ENCODE measurements at places on chromosomes 2 and 18.

DNA sequence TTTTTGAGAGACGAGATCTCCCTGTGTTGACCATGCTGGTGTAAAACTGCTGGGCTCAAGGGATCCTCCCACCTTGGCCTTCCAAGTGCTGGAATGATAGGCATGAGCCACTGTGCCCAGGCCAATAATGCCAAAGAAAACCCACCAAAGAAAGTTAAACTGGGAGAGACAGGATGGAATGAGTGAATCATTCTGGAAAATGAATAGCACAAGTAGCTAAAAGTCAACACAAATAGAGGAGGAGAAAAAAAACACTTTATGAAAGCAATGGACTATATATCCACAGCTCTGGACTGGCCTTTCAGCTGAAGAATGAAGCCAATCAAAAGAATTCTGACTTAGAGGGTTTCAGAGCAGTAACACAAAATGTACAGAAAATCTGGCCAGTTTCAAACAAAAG is 23.9 kb downstream of the IAH1 start:
- no peak for DNase-seq

DNA sequence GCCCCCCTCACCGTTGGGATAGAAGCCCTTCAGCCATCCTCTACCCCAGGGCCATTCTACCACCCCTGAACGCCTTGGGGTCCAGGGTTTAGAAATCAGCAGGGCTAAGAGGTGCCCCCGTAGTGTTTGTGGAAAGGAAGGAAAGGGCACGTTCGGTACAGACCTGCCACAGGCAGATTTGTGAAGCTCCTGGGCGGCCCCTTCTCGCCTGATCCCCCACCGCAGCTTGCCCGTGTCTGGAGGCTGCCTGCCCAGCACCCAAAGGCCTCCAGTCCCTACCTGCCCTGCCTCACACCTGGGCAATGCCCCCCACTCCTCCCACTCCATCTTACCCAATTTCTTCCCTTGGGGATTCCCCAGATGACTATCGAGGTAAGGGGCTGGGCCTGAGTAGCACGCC is 21.2 kb downstream of the ATP6V1C2 start:
- DNase-seq = no peak

DNA sequence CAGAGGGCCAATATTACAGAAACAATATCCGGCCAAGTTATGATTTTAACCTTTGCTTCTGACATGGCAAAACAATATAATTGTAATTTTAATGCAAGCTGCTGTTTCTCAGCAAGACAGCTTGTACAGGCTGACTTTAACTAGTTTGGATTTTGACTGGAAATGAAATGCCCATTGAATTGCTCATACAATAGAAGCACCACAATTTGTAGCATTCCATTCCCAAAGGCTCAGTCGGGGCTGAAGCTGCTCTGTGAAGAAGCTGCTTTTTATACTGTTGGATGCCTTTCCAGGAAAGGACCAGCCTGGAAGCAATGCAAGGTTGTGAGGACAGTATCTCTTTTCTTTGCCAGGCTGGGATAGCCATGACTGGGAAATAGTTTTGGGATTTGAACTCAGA is 677.0 kb upstream of the FANCL start:
- DNase-seq = no peak

GRCh38 chr2:196322973-196323810 is 151.8 kb upstream of the STK17B start:
- no peak for DNase-seq

DNA sequence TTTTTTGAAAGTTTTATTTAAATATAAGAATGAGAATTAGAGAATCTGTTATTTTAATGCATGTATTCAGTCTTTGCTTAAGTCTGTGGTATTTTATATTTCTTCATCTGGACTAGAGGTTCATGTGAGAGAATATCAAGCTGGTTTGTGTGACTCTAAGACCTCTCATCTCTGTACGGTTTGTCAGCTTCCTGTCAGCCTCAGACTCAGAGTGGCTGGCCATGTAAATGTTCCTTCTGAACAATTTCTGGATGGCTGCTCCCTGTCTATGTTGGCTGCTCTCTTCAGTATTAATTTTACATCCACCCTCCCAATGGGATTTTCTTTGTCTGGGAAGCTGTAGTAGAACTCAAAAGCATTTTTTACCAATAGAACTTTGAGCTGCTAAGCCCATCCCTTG is 225.3 kb upstream of the THUMPD2 start:
- DNase-seq = no peak

DNA sequence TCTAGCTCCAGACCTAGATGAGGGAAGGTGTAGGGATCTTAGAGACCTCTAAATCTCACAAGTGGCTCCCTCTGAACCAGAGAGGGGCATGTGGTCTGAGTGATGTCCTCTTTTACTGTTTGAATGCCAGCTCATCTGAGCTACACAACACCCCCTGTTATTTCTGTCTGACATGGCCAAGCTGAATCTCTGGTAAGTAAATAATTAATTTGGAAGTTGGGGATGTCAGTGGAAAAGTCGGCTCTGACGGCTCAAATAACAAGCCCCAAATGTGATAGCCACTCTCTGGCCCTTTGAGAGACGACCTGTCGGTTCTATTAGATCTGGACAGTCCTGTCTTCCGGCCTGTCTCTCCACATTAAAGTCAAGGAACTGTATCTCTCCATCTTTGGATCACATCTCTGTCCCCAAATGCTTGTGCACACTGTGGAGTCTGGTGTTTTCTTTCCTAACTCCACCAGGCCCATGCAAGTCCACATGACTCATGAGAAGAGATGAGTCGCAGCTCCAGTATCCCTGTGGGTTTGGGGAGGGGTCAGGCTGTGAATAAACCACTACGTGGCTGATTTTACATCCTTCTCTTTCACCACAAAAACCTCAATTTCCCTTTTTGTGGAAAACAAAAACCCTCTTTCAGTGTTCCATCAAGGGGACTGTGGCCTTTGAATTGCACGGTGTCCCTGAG is 52.5 kb downstream of the SETBP1 start:
- DNase-seq = no peak

- DNase-seq = no peak
Observed at GRCh38 chr2:208295834-208296233, 29.8 kb downstream of the PIKFYVE start.

DNA sequence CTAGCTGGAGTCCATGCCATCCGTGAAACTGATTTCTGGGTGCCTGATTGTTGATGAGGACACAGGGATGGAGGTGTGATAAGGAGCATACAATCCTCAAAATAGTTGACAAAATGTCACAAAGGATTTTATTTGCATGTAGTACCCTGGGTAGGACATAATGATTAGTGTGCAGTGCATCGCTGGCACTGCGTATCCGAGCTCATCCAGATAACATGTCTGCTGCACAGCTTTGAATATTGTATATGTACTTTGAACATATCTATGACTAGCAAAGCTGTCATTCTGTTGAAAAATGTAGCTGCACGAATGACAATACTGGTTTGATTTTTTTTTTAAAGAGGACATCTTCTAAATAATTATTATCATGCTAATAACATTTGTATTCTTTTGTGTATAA is 529.7 kb upstream of the FANCL start:
- DNase-seq = no peak

DNA sequence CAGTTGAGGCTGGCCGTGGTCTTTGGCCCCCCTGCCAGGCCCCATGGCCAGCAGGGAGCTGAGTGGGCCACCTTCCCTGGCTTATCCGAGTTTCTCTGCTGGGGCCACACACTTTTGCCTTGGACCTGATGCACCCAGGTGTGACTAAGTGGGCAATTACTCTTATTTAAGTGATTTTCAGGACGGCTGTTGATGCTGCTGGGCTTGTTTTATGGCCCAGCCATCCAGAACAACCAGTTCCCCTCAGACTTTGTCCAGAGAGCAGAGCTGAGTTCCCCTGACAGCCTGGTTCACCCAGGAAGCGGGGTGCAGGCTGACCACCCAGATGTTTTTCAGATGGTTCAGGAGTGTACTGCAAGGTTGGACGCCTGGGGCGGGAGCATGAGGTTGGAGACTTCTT is 68.8 kb downstream of the GLI2 start:
- no peak for DNase-seq

- DNase-seq = no peak
Observed at GRCh38 chr2:202023198-202023903, 10.3 kb upstream of the FZD7 start.

DNA sequence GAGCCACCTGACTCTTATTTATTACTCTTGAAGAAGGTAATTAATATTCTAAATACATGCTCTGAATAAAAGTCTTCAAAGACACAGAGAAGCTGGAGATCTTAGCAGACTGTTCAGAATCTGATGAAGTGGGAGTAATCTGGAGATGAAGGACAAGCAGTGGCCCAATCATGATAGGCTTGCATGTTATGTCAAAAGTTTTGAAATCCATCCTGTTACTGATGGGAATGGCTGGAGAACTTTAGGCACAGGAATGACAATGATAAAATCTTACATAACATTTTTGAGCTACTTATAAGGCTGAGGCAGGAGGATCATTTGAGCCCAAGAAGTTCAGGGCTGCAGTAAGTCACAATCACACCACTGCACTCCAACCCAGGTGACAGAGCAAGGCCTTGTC is 2.4 kb upstream of the RIF1 start:
- DNase-seq = no peak

- DNase-seq = no peak
Observed at GRCh38 chr2:44285174-44285573, 9.9 kb downstream of the SLC3A1 start.

DNA sequence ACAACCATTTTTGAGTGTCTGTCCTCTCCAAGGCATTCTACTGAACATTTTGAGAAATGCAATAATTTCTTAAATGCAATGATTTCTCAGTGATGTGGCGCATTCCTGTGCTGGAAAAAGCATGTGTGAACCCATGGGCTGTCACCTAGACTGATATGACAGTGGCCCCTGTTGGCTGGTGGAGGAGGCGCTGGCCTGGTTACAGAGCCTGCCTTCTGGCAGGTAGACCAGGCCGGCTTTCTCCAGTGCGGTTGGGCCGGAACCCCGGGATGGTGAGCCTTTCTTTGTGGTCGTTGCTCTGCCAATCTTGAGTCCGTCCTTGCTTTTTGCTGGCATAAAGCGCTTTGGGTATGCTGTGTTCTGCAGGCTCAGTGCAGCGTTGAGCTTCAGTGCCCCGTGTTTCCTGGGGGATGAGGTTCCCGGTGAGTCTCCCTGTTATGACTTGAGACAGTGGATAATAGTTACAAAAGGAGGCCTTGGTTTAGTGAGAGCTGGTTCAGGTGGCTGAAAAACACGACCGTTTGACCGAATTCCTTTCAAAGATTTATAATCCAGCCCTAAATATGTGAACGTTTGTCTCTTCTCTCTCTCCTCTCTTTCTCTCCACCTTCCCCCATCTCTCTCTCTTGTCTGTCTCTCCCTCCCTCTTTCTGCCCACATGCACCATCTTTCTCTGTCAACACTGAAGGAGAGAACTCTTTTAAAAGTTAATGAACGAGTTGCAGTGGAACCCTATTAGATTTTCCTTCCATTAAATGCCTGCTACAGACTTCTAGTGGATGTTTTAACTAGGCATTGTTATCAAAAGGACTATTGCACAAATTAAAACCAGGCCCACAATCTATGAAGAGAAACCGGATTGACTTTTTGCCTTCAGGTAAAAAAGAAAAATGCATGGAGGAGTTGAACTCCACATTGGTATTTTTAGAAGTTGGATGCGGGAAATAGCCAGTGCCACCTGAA is 34.0 kb downstream of the TSHZ1 start:
- DNase-seq = no peak

- no peak for DNase-seq
Observed at GRCh38 chr2:227038550-227039189, 125.3 kb downstream of the COL4A4 start.

- DNase-seq = no peak
Observed at GRCh38 chr2:211161236-211161635, 604.8 kb downstream of the CPS1 start.

DNA sequence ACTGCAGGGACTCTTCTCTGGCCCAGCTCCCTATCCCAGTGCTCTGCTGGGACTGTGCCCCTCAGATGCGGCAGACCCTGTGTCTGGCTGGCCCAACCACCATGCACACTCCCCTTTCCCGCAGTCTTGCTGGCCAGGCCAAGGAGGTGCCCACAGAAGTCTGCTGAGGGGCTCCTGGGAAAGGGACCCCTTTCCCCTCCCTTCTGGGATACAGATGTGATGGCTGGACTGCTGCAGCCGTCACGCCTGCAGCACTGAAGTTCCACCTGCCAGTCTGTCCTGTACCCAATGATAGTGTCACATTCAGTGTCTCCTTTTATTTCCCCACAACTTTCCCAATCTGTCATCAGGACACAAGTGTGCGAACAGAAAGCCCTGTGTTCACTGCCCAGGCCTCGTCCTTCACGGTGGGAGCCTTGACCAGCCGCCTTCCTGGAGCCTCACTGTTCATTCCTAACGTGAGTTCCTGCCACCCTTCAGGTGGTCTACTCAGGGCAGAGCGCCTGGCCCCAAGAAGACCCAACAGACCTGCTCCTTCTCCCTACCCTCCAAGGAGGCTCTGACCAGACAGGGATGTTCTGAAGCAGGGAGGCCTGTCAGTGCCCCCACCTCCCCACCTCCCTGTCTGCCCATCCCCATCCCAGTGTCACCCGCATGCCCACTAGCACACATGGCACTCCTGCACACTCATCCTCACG is 47.1 kb downstream of the ANKMY1 start:
- DNase-seq = no peak

- DNase-seq = no peak
Observed at GRCh38 chr2:74526649-74527230, 709 bp upstream of the DQX1 start.

DNA sequence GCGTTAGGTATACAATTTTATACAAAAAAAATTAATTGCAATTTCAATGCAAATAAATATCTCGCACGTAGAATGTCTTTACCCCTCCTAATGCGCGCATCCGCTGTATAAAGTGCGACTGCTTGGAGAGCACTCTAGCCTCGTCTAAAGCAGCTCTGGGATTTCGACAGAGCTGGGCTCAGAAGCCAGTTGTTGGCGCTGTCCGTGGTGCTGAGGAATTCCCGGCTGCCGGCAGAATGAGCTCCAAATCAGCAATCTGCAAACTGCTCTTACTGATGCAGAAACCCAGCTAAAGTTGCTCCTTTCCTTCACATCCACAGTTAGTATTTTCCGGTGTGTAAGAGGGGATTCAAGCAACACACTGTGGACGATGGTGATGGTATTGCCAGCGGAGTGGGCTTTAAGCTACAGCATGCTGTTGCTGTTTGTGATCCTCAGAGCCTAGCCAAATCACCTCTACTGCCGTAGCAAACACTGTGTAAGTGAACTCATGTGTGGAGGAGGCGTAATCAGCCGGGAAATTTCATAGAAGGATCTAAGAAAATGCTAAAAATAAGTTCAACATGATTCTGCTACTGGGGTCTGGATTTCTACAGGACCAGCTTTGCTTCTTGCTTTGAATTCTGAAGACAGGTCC is at the start of gene VWC2L:
Gene VWC2L (plus strand): TSS at position 137 of the 637 bp plus-strand sequence. CDS start 3,140 bp downstream, outside the sequence.
- no peak for DNase-seq

GRCh38 chr2:130391872-130392670 is 36.2 kb downstream of the PTPN18 start:
- no peak for DNase-seq

- DNase-seq = no peak
Observed at GRCh38 chr2:60125611-60126426, 427.6 kb downstream of the BCL11A start.

- no peak for DNase-seq
Observed at GRCh38 chr2:240309214-240309613, 126.2 kb upstream of the GPC1 start.

GRCh38 chr2:38440655-38441054 is 63.6 kb upstream of the ATL2 start:
- DNase-seq = no peak
